ENCODE measurements at places on chromosomes 5 and 9.
A peak's percentile ranks its signal among the peaks of the same experiment; 100 is the strongest.

- no peak for DNase-seq
These were observed 81.9 kb upstream of the ADAMTS2 start for GRCh38 chr5:179427032-179427675.

DNA sequence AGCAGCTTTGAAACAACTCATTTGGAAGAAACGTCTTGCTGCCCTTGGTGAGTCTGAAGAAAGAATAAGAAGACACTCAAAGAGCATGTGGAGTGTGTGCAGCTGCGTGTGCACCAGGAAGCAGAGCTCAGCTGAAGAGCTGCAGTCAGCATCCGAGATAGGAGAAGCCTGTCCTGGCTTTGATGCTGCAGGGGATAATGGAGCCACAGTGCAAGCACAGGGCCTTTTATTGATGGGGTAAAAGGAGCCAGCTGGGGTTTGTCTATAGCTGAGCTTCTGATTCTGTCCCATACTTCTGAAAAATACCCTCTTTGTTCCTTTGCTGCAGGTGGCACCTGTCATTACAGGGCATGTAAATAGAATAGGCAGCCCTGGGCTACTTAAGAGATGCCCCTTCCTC lies 375.7 kb upstream of the ZNF462 start:
- no peak for DNase-seq

- no peak for DNase-seq
These were observed 14.8 kb upstream of the COL5A1 start for GRCh38 chr9:134626571-134627416.

DNA sequence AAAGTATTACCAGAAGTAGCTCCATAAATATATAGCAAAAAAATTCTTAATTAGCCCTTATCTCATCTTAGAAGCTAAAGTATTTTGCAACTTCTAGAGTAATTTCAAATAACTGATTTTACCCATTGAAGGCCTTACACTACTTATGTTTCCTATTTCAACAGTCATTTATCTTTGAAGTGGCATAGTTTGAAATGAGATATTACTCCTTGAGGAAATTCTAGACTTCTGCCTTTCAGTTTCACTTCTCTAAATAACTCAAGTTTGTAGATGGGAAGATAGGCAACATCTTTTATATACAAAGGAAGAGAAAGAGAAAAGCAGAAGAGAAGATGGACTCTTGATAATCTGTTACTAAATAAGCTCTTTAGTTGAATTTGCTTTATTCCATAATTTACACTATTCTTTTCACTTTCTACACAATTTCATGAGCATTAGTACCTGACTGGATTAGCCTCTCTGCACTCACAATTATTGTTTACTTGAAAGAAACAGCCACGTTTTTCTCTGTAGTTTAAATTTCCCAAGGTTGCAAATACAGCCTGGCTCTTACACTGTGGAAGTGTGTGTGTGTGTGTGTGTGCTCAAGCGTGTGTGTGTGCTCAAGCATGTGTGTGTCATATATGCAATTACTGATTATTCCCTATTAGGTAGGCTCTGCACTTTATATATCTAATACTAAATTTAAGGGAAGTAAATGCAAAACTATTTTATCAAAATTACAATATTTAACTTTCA lies 60.6 kb upstream of the EMB start:
- no peak for DNase-seq

DNA sequence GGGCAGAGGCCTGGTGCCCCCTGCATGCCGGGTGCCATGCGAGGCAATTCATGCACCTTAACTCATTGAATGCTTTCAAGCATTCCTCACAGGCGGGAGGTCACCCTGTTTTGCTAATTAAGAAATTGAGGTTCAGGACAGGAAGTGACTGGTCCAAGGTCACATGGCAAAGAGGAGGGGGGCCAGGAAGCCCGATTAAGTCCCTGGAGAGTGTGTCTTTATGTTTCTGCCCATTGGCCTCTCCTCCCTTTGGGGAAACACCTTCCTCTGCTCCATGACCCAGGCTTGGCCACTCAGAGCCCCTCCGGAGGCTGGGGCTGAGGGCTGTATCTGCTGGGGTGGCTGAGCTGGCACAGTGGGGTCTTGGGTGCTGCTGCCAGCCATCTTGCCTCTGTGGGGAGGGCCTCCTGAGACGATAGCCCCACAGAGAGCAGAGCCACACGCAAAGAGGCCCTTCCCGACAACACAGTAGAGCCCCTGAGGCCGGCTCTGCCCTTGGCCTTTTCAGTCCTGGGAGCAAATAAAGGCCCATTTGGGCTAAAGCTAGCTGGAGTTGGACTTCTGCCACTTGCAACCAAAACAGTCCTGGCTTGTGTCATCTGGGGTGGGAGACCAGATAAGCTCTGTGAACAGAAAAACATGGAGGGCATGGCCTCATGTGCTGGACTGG lies 90.8 kb upstream of the NEURL1B start:
- DNase-seq, result no peak

GRCh38 chr5:72991394-72991793 lies 35.6 kb downstream of the FCHO2 start:
- no peak for DNase-seq

DNA sequence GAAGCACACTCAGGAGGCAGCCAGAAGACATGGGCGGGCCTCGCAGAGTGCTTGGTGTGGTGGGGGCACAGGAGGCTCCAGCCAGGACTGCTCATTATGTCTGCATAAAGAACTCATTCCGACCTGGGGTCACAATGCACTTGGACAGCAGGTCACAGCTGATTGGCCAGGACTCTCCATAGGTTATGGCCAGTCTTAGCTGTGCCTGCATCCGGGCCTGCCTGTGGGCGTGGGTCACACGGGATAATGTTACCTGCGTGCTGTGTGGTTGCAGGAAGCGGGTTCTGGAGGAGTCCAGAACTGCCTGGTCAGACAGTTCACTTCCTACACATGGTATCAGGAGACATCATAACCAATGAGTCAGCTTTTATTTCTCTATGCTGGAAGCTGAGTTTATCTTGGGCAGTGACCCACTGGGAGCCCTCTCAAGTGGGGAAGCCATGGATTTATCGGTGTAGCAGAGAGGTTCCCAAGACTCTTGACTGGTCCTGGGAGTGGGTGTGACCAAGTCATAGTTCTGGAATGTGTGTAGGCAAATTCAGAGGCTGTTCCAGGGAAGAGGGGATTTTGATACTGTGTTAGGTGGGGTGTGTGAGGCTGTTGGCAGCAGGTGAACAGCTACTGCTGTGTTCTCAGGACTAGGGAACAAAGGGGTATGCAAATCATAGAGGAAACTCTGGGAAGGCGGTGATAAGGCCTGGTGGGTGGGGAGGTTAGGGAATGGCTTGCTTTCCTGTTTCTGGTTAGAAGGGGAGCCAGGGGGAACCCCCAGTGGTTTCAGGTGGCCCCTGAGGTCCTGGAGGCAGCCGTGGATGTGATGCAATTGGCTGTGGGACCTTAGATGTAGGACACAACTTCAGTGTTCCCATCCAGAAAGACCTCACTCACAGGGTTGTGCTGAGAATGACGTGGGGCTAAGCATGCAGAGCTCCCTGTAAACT lies 51.3 kb downstream of the ARHGEF37 start:
- no peak for DNase-seq

DNA sequence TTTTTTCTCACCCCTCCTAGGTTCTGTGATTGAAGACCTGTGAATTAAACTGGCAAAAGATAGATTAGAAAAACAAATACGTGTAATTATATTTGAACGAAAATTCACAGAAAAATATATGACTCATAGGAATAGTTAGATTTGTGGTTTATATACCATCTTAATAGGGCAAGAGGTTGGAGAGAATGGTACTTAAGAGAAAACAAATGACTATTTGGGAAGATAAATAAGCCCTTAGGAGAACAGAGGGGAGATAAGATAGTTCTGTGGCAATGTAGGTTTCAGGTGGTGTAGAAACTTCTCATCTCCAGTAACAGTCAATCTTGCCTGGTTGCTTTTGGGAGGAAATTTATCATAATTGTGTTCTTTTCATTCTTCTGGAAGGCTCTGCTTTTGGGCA lies 122.0 kb downstream of the PRDM9 start:
- DNase-seq, result no peak

GRCh38 chr9:137437691-137438590 lies 3.2 kb downstream of the ENTPD8 start:
- DNase-seq, result no peak

DNA sequence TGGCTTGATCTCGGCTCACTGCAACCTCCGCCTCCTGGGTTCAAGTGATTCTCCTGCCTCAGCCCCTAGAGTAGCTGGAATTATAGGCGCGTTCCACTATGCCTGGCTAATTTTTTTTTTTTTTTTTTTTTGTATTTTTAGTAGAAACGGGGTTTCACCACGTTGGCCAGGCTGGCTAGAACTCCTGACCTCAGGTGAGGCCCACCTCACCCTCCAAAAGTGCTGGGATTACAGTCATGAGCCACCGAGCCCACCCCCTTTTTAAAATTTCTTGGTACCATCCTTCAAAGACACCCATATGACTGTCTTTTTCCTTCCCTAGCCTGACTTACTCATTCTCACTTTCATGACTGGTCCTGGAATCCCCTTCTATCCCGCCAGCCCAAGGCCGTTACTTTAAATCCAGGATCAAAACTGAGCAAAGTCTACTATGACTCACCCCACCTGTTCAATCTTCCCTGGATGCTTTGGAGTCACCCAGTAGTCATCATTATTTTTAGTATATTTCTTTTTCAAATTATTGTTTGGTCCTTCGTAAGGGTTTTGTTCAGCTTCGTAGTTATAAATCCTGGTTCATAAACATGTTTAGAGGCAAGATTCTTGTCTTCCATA lies 1.2 kb upstream of the TBCA start:
- DNase-seq, result no peak

GRCh38 chr9:32294106-32294505 lies 90.3 kb upstream of the ACO1 start:
- DNase-seq, result no peak

DNA sequence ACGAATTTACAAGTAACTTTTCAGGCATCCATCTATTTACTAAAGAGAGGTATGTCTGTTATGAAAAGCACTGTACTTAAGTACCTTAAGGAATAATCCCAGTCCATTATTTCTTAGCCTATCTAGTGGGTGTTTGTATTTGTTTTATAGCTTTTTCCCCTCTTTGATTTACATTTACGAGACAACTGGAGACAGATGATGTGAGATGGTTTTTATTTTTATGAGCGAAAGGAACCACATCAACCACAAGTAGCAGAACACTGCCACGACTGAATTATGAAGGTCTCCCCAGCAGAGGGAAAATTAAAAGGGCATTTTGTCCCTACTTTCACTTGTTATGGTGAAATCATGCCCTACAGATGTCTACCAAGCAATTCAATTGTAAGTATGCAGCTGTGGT lies 357.8 kb downstream of the NFIB start:
- DNase-seq, result no peak

GRCh38 chr9:85716031-85716877 lies 25.5 kb downstream of the AGTPBP1 start:
- no peak for DNase-seq

GRCh38 chr5:14006823-14007520 lies 62.5 kb upstream of the DNAH5 start:
- DNase-seq, result no peak

DNA sequence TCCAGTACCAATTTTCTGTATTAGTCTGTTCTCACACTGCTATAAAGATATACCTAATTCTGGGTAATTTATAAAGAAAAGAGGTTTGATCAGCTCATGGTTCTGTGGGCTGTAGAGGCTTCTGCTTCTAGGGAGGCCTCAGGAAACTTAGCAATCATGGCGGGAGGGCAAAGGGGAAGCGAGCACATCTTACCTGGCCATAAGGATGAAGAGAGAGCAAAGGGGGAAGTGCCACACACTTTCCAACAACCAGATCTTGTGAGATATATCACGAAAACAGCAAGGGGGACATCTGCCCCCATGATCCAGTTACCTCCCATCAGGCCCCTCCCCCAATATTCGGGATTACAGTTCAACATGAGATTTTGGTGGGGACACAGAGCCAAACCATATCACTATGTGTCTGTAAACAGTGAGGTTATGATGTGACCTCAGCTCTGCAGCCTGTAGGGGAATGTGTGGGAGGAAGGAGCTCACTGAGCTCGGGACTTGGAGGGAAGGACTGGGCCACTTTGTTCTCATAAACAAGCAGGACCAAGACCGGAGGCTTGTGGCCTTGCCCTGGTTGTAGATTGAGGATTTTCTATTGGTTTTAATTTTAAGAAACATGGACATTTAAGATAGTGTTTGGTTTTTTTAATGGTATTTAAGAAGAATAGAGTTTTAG lies 85.2 kb downstream of the EHMT1 start:
- no peak for DNase-seq

DNA sequence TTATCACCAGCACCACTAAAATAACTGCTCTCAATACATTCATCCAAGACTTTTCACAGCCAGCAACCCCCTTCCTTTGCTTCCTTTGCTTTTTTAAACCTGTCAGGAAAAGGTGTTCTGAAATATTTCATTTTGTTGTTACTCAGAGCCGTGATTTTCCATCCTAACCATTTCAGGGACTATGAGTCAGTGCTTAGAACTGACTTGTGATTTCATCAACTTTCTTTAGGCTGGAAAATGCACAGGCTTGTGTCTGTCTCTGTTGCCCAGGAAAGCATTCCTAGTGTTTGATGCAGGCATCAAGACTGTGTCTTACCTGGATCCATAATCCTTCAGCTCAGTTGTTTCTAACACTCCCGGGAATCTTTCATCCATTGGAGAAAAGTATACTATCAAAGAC lies 805.6 kb downstream of the BRINP1 start:
- DNase-seq, result no peak

GRCh38 chr5:137254119-137255090 lies 244.7 kb downstream of the SPOCK1 start:
- DNase-seq, result no peak

GRCh38 chr9:123940721-123941523 lies 11.0 kb upstream of the DENND1A start:
- no peak for DNase-seq

- peak; percentile 10 for DNase-seq
These were observed 246.8 kb downstream of the ARHGAP26 start for GRCh38 chr5:143016777-143017516.

- DNase-seq, result no peak
These were observed 51.3 kb downstream of the LMX1B start for GRCh38 chr9:126664900-126665643.

DNA sequence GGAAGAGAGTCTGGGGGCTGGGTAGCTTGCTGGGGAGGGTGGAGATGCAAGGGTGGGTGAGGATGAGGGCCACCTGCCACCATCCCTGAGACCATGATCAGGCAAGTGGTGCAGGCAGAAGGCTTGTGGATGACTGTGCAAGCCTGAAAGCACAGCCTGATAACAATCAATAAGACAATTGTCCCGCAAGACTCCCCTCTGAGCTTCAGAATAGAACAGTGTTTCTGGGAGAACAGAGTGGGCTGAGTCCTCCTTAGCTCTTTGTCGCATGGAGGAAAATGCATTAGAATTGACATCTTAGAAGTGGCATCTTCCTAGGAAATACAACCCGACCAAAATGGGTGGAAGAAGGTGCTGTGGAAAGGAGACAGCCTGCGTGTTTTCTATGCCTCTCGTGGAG lies 6.6 kb downstream of the GADD45G start:
- DNase-seq, result no peak

GRCh38 chr5:94885931-94886330 lies 267.5 kb downstream of the SLF1 start:
- DNase-seq, result no peak
